Stimulated activated CD4-positive, alpha-beta T cell treated with anti-CD3 and anti-CD28 coated beads, Interleukin-4, amount 100 ng/mL, for 1 hour (primary cell): ENCODE measurements at places on chromosomes 12 and 14.

DNA sequence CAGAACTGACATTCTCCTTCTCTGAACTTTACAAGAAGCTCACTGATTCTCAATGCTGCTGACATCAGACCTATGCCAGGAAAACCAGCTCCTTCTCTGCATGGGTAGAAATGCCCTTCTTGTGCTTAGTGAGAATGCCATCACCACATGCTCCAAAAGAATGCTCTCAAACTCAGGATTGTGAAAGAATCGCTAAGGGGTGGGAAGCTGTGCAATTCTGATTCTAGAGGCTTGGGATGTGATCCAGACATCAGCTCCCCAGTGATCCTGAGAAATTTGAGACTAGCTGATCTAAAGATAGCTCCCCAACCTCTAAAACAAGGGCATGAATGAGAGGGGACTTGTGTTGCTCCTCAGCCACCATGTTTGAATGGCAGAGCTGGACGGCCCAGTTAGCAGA lies 113.2 kb downstream of the DPF3 start:
- DNase-seq: no peak

DNA sequence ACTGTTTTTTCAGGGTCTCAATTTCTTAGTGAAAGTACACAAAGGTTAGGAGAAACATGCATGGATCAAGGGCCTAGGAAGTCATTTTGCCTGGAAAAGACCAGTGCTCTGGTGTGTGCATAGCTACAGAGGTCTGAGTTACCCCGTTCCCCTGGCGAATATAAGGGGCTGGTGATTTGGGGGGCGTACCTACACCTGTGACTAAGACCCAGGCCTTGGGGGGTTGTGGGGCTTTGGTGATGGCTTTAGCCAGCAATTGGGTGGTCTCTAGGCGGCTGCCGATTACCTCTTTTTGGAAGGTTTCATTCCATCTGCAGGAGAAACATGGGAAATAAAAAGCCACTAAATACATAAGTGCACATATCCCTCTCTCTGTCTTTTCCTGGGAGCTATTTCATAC lies 1.1 kb downstream of the SDR39U1 start:
- no peak for DNase-seq

- DNase-seq: no peak
Observed at GRCh38 chr14:39169541-39169900, 612 bp downstream of the TRAPPC6B start.

DNA sequence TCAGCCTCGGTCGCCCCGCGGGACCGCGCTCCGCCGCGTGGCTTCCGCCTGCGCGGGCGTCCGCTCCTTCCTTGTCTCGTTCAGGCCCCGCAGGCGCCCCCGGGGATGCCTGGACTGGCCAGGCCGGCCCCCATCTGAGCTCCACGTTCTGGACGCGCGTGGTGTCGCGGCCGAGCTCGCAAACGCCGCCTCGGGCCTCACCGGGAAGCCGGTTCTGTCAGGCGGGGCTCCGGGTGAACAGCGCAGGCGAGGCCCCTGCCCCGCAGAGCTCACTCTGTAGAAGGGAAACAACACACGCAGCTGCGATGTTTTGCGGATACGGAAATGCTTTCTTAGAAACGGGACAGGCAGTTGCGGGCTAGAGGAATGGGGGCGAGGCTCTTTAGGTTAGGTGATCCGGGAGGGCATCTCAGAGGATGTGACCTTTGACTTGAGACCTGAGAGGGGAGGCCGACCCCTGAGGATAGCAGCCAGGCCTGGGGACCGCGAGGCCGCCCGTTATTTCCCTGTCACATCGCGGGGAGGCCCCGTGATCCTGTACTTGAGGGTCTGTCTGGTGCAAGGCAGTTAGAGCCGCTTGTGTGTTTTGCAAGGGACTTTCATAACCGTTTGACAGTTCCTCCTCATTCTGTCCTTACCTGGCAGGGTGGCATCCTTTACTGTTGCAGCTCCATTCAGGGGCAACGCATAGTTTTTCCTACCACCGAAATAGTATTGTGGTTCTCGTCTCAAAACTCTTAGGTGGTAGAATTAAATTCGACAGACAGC lies 584 bp downstream of the VRK1 start:
- DNase-seq: peak; percentile 23

GRCh38 chr14:50040401-50040775 lies 76.0 kb downstream of the VCPKMT start:
- DNase-seq: peak; percentile 36

- no peak for DNase-seq
Observed at GRCh38 chr12:52335598-52336262, 14.5 kb upstream of the KRT83 start.

DNA sequence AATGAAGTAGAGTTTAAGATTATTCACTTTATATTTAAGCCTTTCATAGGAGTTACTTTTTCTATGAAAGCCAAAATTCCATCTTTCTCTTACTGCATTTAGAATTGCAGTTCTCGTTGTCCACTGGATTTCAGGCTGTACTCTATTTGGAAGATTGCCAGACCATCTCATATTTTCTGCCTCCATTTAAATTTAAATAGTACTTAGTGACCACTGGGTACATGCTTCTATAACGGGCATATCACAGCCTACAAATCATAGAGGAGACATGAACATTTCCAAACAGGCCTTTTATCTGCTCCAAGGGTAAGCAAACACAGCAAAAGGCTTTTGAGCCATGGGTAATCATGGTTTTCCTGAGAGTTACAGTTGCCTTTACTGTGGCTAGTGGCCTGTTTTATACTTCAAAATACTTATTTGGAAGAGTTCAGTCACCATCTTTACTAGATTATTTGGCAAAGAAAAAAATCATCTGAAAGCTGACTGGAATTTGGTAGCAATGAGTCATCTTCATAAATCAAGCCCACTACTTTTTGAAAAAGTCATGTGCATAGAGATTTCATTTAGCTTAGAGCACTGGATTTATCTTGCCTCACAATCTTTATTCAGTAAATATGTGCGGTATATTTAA lies 15.7 kb downstream of the ANO6 start:
- no peak for DNase-seq

DNA sequence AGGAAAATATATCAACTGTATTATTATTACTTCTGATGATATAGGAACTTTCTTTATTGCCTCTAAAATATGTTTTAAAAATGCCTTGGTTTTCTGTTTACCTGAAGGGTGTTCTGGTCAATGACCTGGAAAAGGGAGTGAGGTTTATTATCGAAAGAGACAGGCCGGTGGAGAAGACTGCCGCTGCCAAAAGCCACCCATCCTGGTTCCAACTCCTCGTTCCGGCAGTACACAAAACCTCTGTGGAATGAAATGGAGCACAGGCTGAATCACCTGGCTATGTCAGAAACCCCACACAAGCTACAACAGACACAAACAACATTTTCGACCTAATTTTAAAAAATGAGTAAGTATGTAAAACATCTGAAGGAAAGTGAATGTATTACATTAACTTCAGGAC lies 73.6 kb downstream of the HECTD4 start:
- DNase-seq: no peak

DNA sequence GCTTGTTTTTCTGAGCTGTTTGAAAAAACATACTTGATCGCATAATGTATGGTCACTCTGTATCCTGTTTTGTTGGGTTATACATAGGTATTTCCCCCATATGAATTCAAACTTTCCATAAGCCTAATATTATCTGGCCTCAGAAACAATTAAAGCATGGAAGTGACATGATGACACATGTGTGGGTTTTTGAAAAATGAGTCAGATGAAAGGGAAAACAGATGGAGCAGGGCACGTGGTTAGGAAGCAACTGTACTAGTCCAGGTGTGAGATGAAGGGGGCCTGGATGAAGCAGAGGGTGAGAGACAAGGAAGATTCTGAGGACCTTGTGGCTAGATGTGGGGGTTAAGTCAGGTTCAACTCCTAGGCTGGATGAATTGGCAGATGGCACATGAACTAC lies 92.7 kb upstream of the DNM1L start:
- DNase-seq: no peak

GRCh38 chr14:68939181-68939892 lies 39.8 kb downstream of the ACTN1 start:
- DNase-seq: no peak

- DNase-seq: no peak
Observed at GRCh38 chr14:75208843-75209242, 32.4 kb upstream of the TMED10 start.

GRCh38 chr12:104648756-104649155 lies 192.0 kb downstream of the CHST11 start:
- DNase-seq: no peak

DNA sequence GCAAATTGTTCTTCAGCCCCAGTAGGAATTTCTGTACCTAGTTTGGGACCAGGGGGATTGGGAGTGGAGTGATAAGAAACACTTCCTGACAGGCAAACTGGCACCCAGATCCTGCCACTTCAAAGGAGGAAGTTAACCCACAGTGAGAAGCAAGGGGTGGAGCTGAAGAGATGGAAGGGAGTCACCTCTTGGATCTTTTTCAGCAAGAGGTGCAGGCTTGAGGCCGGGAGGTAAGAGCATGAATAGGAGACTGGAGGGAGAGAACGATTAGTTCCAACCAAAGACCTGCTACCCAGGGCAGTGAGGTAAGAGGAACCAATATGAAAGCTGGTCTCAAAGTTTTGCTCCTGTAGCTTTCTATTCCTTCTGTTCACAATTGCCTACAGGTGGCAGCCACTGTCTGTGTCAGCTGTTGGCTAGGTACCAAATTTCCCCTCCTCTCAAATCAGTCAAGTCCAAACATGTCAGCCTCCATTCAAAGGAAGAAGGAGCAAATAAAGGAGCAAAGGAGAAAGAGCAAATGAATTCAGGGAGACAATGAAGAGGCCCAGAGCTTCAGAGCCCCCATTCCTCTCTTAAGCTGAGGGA lies 14.9 kb upstream of the TAC3 start:
- no peak for DNase-seq

GRCh38 chr12:129101816-129102215 lies 248.5 kb downstream of the GLT1D1 start:
- DNase-seq: no peak

- DNase-seq: no peak
Observed at GRCh38 chr12:14850929-14851663, 7.8 kb upstream of the ART4 start.

- no peak for DNase-seq
Observed at GRCh38 chr14:77883847-77884238, 83.9 kb downstream of the ADCK1 start.

DNA sequence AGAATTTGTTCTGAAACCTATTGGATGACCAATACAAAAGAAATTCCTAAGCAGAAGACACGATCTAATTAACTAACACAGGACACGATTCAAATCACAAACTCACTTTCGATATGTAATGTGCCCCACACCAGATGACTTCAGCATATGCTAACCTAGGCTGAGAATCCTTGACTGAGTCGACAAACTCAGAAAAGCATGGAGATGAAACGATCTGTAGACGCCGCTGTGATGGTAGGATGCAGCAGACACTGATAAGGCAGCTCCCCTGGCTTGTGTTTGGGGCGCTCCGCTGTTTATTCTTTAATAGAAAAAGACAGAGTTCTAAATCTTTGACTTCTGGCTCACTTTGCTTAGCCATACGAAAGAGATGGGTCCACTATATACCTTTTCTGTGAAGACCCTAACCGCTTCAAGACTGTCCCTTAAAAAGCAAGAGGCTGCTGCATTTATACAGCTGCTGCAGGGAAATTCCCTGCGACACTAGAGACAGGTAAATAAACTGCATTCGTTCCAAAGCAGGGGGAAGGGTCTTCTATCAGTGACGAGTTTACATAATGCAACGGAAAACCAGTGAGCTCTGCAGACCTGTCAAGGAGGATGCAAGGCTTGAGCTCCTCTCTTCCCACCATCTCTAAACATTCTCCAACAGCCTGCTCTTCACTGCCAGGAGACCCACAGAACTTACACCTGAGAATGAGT lies 929 bp downstream of the CHD8 start:
- no peak for DNase-seq

DNA sequence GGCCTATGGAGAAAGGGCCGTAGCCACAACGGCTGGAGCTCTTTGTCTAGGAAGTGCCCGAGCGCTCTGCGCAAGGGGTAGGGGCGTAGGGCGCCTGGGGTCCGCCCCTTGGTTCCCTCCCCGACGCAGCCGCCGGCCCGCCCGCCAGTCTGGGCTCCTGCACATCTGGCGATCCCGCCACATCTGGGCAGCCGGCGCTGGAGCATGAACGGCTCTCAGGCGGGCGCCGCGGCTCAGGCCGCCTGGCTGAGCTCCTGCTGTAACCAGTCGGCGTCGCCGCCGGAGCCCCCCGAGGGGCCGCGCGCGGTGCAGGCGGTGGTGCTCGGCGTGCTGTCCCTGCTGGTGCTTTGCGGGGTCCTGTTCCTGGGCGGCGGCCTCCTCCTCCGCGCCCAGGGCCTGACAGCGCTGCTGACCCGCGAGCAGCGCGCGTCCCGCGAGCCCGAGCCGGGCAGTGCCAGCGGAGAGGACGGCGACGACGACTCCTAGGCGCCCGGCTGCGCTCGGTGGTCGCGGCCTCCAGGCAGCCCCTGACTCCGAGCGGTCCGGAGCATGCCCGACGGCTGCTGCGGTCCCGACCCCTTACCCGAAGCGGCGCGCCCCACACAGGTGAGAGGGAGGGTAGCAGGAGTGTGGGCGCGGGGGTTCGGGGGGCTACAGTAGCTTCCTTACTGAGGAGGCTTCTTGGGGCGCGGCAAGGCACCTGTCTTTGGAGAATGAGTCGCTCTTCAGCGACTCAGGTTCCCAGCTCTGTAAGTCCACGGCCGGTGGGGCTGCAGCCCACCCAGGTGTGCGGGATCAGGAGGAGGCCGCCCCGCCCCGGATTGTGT lies at the start of gene SMIM41:
SMIM41 (plus strand) TSS at position 129 of the 827 bp plus-strand sequence; CDS start at position 205, 76 bp downstream.
- no peak for DNase-seq

DNA sequence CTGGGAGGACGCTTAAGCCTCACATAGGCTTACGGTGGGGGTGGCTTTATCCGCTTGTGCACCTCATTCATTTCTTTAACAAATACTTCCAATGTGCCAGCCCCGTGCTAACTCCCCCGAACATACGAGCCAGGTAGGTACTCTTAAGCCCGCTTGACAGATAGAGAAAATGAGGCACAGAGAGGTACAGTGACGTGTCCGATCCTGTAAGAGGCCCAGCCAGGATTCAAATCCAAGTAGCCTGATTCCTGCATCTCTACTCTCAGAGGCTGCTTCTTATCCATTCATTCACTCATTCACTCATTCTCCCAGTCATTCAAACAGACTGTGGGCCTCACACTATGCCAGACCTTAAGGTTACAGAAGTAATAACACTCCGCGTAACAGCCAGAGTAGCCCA lies 477 bp downstream of the OAS3 start:
- DNase-seq: no peak

DNA sequence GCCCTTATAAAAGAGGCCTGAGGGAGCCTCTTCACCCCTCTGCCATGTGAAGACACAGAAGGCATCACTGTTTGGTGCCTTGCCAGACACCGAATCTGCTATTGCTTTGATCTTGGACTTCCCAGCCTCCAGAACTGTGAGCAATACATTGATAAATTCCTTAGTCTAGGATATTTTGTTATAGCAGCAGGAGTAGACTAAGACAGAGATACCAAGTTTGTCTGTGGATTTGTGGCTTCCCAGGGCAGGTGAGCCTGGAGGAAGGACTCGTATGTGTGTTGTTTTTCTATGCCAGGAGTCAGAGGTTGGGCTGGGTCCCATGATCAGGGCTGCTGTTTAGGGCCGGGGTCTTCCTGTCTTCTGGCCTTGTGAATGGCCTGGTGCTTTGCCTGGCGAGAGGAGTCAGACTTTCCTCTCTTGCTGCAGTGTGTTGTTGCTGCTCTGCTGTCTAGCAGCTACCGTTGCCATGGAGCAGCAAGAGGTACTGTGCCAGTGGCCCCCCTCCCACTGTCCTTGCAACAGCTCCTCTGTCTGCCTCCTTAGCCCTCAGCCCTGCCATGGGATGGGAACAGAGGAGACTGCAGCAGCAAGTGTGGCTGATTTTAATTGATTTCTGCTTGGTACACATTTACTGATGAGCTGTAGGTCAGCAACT lies 111.2 kb downstream of the CHST11 start:
- DNase-seq: no peak

GRCh38 chr14:104335611-104336010 lies 197.2 kb downstream of the KIF26A start:
- DNase-seq: no peak
